ENCODE measurements at places on chromosomes 16 and 17.

- no peak for DNase-seq
These were observed 31.6 kb downstream of the VWA3A start for GRCh38 chr16:22123759-22124490.

GRCh38 chr17:413016-413350, 60.4 kb upstream of the RPH3AL start:
- peak; percentile 50 for DNase-seq

- DNase-seq: no peak
These were observed 52.5 kb downstream of the LITAF start for GRCh38 chr16:11534262-11534661.

DNA sequence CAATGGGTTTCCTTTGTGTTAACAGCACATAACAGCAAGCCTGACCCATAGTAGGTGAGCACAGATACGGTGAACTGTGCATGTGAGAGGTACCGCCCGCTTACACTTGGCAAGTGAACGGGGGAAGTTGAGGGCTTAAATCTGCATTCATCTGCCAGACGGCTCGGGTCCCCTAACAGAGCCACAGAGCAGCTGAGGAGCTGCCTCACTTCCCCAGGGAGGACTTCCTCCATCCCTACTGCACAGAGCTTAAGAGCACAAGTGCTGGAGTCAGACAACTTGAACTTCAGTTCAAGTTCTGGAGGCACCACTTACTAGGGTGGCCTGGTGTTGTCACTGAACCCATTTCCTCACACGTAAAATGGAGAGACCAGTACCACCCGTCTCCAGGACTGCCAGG, 13.4 kb downstream of the RAB5C start:
- no peak for DNase-seq

DNA sequence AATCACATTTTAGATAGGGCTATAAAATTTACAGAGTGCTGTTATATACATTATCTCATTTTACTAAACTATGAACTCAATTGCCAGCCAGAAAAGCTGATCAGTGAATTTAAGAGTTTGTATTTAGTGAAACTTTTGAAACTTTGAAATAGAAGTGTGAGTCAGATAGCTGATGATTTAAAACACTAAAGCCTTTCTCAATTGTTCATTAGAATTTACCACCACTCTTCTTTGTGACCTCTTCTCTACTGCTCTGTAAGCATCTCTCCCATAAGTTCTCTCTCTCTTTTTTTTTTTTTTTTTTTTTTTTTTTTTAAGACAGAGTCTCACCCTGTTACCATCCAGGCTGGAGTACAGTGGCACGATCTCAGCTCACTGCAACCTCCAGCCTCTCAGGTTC, 43.7 kb downstream of the GOSR1 start:
- no peak for DNase-seq

GRCh38 chr16:56413381-56413780, 12.0 kb downstream of the AMFR start:
- DNase-seq: no peak

DNA sequence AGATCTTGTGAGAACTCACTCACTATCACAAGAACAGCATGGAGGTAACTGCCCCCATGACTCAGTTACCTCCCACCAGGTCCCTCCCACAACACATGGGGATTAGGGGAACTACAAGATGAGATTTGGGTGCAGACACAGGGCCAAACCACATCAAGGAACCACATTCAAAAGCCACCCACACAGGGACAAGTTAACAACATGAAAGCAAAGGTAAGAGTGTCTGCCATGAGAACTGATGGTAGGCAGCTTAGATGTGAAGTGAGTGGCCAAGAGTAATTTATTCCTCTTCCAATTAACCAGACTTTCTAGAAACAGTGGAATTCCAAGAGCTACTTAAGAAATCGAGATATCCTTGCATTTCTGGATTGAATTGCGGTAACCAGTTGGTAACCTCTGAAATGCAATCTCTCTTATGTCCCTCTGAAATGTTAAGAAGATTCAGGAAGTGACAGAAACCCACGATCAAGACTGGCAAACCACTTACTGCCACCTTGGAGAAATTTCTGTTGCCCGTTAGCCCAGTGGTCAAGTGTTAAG, 167.4 kb upstream of the CACNG5 start:
- DNase-seq: peak; percentile 29

DNA sequence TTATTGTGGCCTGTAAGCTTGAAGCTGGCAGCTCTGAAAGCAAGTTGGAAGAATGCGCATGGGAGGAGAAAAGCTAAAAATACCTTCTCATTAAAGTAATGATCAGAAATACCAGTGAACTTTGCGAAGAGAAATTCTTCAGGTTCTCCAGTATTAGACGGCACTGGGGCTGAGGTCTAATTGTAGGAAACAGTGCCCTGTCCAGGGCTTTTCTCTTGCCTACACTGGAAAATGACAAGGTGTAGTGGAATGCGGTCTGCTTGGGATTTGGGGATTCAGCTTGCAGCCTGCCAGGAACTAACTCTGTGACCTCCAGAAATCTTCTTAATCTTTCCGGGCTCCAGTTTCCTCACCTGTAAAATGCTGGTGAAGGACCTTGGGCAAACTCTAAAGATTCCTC, 53.3 kb upstream of the KCNJ16 start:
- DNase-seq: no peak

DNA sequence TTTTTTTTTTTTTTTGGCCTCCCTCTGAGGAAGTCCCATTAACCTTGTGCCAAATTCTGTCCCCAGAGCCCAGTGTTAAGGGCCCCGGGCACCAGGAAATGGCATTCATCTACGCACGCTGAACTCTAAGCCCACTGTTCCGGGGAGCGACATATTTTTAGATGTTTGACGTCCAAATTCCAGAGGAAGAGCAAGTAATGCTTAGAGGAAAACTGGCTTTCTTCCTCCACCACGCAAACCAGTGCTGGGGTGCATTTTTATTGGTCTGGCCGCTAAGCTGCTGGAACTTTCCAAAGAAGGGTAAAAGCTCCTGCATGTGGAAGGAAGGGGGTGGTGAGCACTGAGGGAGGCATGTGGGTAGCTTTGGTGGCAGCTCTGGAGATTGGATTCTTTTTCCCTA, 8.3 kb downstream of the WFDC1 start:
- DNase-seq: no peak

DNA sequence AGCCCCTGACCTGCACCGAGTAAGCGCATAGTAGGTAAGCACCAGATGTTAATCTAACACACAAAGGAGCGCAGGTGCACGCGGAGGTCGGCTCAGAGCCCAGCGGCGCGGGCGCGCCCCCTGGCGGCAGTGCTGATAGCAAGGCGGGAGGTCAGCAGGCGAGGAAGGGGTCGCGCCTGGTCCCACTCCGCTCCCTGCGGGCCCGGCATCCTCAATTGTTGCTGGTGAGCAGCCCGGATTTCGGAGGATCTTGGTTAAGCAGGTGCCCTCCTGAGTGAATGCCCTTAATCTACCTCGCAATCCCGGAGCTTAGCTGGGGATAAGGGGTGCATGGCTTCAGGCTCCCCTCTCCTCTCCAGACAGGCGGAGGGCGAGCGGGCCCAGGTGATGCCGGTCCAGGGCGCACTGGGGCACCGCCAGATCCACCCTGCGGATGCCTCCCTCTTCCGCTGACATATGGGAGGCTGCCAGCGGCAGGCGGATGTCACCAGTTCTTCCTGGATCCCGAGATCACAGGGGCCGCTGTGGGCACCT, 4.0 kb upstream of the WNT3 start:
- DNase-seq: peak; percentile 45

- DNase-seq: peak; percentile 41
These were observed 30.4 kb downstream of the SOCS3 start for GRCh38 chr17:78329263-78330059.

- DNase-seq: no peak
These were observed 1.1 kb downstream of the CACNB1 start for GRCh38 chr17:39196241-39196807.

- no peak for DNase-seq
These were observed 362.2 kb downstream of the WWOX start for GRCh38 chr16:78461496-78462287.

- DNase-seq: no peak
These were observed 8.4 kb downstream of the HOXB4 start for GRCh38 chr17:48569674-48570324.

DNA sequence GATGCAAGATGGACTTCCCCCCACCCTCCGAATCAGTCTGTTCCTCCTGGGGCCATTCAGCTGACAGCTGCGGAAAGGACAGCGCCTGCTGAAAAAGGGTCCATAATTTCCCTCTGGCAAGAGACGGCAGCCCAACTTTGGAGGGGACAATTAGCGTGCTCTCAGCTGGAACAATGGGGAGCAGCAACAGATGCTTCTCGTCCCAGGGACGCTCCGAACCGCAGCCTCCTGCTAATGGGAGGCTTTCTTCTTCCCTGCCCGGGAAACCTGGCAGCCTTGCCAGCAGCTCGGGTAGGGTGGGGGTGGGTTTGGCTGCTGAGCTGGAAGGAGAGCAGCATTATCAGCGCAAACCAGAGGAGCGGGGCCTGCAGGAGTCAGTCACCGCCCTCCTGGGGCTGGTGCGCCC, 500.0 kb upstream of the SALL1 start:
- no peak for DNase-seq

GRCh38 chr16:68936736-68937631, 93.7 kb downstream of the TANGO6 start:
- no peak for DNase-seq

GRCh38 chr17:1533661-1534325, 17.4 kb upstream of the INPP5K start:
- no peak for DNase-seq

DNA sequence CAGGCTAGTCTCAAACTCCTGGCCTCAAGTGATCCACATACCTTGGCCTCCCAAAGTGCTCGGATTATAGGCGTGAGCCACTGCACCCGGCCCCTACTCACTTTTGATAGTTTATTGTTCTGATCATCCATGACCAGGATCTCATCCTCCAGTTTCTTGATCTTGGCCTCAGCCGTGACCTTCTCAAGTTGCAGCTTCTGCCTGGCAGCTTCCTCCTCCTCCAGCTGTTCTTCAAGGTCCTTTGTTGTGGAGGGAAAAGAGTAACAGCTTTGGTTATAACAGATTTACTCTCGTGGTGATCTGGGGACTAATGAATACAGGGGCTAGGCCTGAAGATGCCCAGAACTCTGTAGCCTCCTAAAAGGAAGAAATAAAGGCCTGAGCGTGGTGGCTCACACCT, 89.9 kb downstream of the NDE1 start:
- no peak for DNase-seq

DNA sequence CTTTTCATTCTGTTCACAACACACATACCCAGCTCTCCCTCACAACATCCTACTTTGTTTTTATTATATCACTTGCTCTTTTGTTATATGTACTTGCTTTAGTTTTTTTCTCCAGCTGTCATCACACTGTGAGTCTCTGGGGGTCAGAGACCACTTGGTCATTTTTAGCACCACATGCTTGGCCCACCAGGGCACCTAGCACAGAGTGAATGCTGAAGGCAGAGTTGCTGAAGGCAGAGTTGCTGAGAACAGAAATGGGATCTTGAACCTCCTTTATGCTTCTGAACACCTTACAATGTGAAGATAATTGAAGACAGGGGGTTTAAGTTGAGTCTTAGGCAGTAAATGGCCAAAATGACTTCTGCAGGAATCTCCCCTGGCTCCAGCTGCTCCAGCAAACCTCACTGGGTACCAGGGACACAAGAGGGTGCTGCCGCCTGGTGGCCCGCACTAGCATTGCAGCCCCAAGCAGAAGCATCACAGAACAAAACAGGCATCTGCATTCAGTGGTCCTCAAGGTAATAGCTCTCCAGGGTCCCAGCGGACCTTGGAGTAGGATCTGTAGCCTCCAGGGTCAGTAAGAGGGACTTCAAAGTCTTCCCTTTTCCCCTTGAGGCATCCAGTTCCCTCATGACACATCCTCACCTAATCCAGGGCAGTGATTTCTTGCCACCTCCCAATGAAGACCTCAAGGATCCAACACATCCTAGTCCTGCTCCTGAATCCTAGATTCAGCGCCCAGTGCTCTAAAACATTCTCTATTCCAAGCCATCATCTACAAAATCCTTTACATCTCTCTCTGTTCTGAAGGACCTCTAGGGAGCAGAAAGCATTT, 1972.6 kb downstream of the TP53TG3F start:
- peak; percentile 26 for DNase-seq

DNA sequence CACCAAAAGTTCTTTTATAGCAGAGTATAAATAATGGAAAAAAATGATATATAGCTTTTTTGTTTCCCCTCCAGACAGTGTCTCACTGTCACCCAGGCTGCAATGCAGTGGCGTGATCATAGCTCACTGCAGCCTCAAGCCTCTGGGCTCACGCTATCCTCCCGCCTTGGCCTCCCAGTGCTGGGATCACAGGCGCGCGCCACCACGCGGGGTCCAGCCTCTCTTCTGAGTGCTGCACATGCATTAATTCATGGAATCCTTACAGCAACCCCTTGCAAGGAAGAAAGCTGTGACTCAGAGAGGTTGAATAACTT, 18.0 kb upstream of the ZNF629 start:
- DNase-seq: no peak

GRCh38 chr17:55416470-55417052, 5.1 kb downstream of the MMD start:
- DNase-seq: no peak

DNA sequence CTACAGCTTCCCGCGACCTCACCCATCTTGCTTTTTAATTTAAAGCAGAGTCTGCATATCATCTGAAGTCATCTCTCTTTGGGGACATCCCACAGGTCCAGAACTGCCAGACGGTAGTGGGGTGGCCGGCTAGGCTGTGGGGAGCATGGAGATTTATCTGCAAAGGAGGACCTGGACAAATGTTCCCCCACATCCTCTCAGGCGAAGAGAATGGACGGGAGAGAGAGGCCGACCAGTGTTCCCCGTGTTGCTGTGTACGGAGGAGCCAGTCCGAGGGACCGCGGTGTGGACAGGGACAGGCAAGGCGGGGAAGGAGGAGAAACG, 665 bp upstream of the MT1M start:
- no peak for DNase-seq

GRCh38 chr16:51524555-51525373, 373.7 kb upstream of the SALL1 start:
- DNase-seq: no peak

DNA sequence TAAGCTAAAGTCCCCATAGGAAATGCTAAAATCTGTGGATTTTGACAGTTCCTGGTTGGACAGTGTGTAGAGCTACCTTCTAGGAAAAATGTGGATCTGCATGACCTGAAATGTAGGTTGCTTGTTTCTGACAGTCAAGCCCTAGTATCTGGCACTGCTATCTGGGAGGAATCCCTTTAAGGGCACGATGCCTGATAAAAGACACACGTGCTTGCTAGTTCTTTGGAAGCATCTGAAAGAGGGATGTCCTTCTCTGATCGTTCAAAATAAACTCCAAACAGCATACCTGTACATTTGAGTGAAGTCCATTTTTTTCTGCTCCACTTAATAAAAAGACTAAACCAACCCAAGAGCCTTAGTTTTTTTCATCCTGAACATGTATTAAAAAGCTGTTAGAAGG, 101.3 kb downstream of the CDK5R1 start:
- DNase-seq: no peak
